EH (cell line): ENCODE measurements at places on chromosomes 2 and 18.
A peak's percentile ranks its signal among the peaks of the same experiment; 100 is the strongest.

DNA sequence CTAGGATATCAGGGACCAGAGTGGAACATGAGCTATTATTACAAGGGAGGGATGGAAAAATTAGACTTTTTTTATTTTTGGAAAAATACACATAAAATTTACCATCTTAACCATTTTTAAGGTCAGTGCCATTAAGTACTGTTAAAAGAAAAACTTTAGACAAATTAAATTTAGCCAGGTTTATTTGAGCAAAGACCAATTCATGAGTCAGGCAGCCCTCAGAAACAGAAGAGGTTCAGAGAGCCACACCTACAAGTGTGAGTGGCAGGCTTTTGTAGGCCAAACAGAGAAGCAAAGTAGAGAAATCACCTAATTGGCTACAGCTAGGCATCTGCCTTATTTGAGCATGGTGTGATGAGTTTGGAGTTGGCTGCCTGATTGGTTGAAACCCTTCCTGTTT lies 301.3 kb upstream of the RAB12 start:
- no peak for DNase-seq

- peak; percentile 28 for DNase-seq
Observed at GRCh38 chr2:165757906-165758675, 36.0 kb downstream of the GALNT3 start.

GRCh38 chr2:11697103-11697871 lies 27.3 kb upstream of the NTSR2 start:
- peak; percentile 95 for DNase-seq

DNA sequence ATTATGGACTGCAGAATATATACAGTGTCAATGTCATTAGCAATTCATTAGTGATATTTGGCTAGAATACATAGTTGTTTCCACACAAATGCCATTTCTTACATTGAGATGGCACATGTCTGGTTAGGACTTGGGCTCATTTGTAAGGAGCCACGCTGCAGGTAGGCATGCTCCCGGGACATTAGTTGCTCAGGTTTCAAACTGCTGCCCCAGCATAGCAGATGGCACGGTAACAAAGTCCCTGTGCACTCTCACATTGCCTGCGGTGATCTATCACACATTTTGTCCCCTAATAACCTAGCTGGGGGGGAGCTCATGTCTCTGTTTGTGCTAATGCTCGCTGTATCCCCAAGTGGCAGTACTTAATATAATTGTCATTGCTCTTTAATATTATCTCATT lies 185.1 kb downstream of the NEDD4L start:
- no peak for DNase-seq

- DNase-seq: no peak
Observed at GRCh38 chr18:78499586-78499985, 480.0 kb upstream of the SALL3 start.

DNA sequence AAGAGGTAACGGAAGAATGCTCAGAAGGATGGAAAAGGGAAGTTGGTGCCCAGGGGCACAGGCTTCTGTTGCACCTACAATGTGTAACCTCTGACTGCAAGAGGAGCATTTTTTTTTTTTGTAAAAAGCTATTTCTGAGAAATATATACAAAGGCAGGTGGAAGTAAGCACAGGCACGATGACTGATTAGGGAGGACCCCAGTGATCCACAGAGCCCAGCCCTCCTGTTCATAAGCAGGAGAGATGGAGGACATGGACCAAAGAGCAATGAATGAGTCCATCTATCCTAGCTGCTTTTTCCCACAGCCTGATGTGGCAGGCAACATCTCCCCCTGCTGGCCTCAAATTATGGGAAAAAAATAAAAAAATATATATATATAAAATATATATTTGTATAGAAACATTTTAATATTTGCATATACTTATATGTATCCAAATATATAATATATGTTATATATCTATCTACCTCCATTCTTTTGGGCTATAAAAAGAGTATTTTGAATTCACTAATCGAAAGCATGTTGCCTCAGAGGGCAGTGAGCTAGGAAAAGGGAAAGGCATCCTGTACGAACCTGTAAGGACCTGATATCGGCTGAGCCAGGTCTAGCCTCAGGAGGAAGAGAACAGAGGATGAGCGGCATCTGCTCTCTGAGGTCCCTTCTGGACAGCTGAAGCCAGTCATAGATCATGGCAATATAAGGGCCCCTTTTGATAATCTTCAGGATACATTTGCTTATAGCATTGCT lies 166.0 kb upstream of the STK17B start:
- peak; percentile 59 for DNase-seq

DNA sequence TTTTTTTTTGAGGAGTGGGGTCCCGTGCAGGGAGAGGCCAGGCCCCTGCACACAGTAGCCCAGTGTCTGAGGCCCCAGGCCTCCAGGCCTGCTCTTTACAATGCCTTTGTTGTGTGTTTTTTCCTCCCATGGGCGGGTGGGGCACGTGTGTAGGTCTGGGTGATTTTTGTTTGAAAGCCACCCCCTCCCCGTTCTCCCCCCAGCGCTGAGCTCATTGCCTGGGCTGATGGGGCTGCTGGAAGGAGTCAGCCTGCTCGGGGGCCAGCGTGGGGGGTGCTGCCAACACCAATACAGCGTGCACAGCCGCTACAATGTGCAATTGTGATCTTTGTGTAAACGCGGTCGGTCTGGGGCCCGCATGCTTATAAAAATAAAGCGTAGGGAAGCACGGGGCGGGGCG lies 142.7 kb downstream of the DYSF start:
- no peak for DNase-seq

DNA sequence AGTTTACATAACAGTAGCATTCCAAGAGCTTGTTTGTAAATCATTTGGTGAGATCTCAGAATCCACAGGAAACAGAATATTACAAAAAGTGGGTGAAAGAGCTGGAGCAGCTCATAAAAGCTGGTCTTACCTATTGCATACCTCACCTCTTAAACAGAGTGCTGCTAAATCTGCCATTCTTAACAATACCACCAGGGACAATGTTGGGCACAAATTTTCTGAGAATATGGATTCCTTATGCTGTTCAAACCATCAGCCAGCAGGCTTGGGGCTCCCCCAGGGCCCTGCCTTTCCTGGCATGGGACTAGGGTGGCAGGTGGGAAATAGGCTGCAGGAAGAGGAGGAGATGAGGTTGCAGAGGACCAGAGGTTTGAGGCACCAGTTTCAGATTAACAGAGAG lies 55.6 kb downstream of the TGFA start:
- no peak for DNase-seq

DNA sequence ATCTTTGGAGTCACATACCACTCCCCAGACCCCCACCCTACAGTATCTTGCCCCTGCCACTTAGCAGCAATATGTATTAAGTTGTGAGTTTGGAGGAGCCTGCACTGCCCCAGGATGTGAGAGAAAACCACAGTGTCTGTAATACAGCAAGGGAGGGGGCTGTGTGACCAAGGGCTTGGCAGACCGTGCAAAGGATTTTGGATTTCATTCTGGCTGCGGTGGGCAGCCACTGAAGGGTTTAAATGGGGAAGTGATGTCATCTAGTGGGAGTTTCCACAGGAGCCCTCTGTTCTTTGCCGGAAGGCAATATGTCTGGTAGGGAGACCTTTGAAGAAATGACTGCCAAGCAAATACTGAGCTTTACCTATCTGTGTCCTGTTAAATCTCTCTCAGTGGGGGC lies 202.4 kb downstream of the FHOD3 start:
- DNase-seq: no peak

DNA sequence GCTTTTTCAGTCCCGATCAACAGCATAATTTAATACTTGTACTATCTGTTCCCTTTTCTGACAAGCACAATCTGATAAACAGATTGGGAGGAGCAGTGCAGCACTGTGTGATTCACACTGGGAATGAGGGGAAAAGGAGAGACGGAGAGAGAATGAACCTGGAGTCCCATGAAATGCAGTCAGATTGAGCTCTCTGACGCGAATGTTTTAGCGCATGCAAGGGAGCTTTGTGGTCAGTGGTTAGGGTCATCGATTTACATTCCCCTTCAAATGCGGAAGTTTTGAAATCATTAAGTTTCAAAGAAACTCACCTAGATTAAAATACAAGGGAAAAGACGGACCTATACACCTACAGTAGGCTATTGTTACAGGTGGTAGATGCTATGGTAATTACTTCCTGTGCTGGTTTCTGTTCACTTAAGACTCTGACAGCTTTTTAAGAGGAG lies 99.6 kb downstream of the KCTD1 start:
- peak; percentile 9 for DNase-seq

DNA sequence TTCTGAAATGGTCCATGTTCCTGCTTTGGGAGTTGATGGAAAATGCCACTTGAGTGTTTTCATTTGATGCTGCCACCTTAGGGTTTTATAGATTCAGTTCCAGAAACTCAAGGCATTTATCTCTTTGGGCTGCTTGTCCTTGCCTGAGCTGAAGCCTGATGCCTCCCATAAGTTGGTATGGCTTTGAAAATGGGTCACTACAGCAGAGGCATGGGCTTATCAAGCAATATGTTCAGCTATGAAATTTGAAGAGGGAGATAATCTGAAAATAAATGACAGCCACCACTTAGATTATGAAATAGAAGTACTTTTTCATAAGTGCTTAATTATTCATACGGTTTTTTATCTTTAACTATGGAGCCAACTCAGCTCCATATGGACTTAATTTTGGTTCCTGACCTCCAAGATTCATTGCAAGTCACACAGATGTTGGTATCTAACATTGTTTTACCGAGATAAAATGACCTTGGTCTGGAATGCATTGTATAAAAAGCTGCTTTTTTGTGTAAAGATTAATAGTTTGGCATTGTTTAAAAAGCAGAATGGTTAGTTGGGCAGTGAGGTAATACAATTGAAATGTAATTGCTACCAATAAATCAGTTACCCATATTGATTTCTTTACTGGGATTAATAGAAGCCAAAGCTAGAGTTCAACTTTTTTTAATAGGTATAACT lies 4.5 kb downstream of the SLC14A1 start:
- DNase-seq: peak; percentile 67

- no peak for DNase-seq
Observed at GRCh38 chr2:207983641-207984042, 41.7 kb downstream of the PLEKHM3 start.

DNA sequence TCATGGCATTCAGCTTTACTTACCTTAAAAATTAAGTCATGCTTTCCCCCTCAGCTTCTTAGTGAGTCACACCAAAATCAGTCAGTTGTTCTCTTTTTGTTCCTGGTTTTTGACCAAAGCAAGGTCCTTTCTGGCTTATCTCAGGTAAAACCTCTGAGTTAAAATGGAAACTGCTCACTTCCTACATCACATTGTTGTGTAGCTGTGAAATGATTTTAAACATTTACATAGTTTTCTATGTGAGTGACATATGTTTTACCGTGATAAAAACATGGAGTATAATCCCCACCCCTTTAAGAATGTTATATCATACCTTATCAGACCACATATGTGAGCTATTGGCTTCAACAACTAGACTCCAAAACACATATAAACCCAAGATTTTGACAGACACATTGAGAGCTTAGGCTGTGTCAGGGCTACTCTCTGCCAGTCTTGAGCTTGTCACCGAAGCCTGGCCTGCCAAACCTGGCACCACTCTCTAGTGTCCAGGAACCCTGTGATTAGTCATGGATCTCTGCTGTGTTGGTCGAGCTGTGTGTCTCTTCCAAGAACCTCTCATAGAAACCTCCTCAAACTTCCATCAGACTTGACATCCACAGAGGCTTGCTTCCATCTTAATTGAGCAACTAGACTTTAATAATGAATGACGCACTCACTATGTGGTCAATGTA lies 294.5 kb upstream of the FBXO11 start:
- DNase-seq: no peak

DNA sequence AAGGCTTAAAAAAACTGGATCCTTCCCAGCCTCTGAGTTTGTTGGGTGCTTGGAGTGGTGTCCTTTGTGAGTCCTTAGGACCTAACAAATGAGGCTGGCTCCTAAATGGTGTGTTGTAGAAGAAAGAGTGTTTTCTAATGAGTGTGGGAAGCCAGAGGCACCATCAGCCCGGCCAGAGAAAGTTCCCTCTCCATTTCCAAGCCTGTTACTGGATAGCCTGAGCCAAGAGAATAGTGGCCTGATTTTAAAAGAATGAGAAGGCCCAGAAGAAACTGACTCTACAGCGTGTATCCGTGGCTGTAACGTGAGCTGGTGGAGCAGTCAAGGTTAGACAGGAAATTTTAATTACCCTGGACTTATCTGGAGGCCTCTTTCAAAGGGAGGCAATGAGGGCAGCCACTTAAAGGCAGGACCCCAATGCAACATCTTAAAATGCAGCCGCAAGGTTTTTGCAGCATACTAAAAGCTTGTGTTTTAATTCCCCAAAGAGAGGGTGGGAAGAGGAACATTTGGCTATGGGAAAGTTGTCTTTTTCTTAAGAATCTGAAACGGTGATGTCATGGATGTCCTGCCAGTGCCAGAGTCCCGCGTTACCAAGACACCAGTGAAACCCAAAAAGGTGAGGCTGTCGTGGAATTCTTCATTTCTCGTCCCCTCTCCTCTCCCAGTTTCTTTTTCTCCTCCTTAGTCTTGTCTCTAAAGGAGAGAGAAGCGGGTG lies 4.6 kb downstream of the EFHD1 start:
- no peak for DNase-seq

DNA sequence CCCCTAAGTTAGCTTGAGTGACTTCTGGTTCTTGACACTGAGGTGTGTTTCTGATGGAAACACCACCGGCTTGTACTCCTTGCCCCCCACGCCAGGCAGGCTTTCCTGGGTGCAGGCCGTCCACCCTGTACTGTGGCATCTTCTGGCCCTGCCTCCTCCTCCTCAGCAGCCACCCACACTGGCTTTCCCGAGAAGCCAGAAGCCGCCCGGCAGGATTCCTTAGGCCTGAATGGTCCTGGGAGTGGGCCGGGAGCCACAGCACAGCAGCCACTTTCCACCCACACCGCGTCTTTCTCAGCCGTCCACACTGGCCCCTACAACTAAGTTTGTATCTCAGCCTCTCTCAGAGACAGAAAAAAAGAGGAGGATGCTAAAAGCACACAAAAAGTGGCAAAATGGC lies 2.1 kb upstream of the HSBP1L1 start:
- peak; percentile 47 for DNase-seq

GRCh38 chr2:114684403-114684802 lies 242.0 kb downstream of the DPP10 start:
- no peak for DNase-seq

DNA sequence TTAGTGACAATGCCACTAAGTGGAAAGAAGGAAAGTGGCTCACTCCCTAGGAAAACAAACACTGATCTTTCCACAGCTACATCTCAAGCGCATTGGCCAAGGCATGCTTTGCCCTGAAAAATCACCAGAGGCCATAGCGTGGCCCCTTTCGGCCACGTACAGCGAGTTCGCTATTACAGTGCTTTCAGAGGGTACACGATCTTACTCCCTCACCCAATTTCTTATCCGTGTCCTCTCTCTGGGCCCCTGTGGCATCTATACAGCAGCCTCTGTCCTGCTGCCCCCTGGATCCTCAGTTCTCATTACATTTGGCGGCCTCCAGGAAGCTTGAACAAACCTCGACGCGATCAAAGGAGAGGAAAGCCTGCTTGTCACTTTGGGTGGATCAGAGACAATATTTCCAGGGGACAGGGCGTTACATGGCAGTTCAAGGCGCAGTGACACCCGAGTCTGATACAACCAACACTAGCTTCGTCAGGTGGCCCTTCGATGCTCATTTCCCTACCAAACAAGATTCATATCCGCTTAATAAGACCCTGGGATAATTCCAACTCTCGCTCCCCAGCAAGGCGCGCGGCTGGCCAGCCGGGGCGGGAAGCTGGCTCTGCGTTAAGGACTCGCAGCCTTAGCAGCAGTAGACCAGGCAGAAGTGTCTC lies 941 bp downstream of the SKOR2 start:
- DNase-seq: no peak

GRCh38 chr2:109471658-109472057 lies 142.1 kb downstream of the SEPTIN10 start:
- no peak for DNase-seq
